ENCODE measurements at places on chromosomes 5 and 9.

DNA sequence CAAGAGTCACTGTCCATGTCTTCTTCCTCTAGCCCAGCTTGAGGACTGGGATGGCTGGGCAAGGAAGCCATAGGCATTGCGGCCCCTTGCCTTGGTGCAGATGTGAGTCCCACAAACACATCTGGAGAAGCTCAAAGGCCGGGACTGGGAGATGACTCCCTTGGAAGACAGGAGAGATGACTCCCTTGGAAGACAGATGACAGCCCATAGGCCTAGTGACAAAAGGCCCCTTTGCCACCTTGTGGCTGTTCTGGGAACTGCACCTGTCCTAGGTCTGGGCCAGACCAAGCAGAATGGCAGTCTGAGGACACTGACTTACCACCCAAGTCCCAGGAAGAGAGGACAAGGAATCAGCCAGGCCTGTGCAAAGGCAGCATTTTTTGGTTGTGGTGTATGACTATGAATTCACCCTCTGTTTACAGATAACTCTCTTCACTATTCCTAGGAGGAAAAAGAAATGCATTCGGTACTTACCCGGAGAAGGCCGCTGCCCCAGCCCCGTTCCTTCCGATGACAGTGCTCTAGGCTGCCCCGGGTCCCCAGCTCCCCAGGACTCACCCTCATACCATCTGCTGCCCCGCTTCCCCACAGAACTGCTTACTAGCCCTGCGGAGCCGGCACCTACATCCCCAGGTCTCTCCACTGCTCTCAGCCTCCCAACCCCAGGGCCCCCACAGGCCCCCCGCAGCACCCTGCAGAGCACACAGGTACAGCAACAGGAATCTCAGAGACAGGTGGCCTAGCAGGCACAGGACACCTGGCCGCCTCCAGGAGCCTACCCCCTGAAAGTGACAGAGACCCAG is 30.8 kb downstream of the SKP1 start:
- no peak for DNase-seq

GRCh38 chr9:87605676-87606075 is 108.0 kb downstream of the DAPK1 start:
- no peak for DNase-seq

- DNase-seq: no peak
Measured at GRCh38 chr5:38494175-38494574, 62.3 kb downstream of the LIFR start.

- DNase-seq: no peak
Measured at GRCh38 chr5:134604908-134605307, 27.7 kb downstream of the SAR1B start.

- DNase-seq: no peak
Measured at GRCh38 chr5:74019923-74020322, 393.9 kb downstream of the ARHGEF28 start.

DNA sequence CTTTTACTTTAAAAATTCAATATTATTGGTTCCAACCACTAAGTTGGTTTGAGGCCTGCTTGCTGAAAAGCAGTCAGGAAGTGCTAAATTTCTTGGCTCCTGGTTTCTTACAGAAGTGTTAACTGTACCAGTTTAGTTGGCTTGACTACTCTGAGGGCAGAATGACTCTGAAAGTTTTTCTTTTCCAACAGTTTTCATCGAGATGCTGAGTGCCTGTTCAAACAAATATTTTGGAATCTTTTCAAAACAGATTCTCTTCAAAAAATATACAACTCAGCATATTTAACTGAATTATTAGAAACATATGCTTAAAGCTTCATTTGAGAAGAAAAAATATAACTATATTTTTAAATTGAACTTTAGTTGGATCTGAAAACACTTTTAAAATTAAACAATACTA is 37.0 kb downstream of the SLC38A9 start:
- no peak for DNase-seq

DNA sequence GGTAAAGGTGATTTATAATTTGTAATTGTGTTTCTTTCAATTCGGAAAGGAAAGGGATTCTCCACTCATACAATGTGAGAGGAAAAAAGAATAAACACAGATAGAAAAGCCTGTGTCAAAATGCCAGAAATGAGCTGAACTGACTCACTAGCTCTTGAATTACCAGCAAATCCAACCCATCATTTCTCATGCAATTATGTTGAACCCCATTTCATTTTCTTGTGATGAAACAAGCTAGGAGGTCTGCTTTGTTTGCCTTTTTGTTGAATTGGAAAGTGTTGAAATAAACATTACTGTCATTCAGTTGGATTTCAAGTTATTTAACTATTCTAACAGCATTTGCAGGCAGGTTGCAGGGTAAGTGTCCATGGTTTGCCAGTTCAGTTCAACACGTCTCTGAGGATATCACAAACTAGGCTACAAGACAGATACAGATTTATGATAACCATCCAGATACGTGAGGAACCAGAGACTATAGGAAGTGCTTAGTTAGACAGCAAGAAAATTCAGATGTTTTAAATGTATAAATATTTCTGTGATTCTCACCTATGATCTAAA is 547.2 kb downstream of the MAT2B start:
- DNase-seq: no peak

Measured in RWPE2 (cell line).